Stimulated activated CD4-positive, alpha-beta T cell treated with anti-CD3 and anti-CD28 coated beads, Interleukin-1b, Interleukin-23, amount 100 ng/mL, for 24 hours (primary cell): ENCODE measurements at places on chromosomes 3 and 15.

GRCh38 chr3:115301364-115301860 lies 154.3 kb upstream of the ZBTB20 start:
- DNase-seq, result no peak

GRCh38 chr3:67524046-67524445 lies 130.4 kb downstream of the SUCLG2 start:
- DNase-seq, result no peak

DNA sequence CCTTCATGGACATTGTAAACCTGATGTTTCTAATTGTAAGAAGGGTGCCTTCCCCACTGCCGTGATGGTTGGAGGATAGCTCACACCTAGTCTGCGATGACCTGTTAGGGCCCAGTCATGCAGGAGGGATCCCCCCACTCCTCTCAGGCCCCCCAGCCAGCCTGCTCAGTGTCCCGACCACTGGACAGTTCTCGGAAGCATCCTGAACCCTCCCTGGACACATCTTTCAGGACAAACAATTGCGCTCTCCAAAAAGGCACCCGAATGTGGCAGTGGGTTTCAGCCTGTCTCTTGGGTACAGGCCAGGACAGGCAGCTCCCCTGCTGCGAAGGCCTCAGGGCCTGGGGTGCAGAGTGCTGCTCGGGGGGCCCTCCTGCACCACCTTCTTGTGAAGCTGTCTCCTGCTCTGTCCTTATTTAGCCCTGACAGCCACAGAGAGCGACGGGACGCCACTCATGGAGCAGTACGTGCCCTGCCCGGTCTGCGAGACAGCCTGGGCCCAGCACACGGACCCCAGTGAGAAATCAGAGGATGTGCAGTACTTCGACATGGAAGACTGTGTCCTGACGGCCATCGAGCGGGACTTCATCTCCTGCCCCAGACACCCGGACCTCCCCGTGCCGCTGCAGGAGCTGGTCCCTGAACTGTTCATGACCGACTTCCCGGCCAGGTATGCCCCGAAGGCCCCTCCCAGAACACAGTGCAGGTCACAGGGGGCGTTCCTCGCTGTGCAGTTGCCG lies 132.3 kb downstream of the LRRK1 start:
- DNase-seq, result no peak

DNA sequence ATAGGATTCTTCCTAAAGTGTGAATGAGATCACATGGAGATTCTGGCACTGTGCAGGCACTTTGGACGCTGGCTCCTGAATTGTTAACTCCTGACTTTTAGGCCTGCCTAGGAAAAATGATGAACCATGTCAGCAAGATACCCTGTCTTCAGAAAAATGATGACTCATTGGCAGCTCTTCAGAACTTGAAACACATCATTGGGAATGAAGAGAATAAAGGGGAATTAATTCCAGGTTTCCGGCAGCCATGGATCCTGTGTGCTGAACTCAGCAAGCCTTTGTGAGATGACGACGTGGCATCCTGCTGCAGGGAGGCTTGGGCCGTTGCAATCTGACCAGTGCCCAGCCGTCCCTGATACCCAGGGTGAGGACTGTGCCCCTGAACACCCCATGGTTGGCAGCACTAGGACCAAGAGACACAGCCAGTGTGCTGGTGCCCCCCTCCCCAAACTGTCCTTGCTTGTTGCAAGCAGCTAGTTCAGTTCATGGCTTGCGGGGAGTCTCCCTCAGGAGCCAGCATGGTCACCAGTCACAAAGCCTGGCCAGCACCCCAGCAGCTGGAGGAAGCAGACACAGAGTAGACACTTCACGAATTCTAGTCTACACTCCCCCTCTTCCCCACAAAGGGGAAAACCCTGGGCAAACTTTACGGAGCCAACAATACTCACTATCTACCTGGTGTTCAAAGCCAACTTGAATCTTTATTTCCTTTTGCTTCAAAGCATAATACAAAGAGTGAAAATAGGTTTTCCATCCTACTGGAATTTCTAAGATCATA lies 7.8 kb upstream of the LIPC start:
- DNase-seq, result no peak

DNA sequence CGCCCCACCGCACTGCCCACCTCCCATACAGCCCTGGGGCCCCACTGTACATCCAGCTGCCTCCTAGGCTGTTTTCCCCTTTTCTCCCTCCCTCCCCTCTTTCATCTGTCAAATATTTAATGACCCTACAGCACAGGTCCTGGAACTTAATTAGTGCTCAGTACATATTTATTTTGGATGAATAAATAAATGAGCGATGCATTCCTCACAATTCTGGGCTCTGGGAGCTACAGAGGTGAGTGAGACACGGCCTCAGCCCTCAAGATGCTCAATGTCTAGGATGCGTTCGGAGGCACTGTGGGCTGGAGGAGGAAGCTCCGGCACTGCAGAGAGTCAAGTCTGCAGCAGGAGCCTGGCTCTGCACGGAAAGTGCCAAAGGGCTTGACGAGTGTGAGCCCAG lies 175.0 kb downstream of the FAM43A start:
- no peak for DNase-seq

DNA sequence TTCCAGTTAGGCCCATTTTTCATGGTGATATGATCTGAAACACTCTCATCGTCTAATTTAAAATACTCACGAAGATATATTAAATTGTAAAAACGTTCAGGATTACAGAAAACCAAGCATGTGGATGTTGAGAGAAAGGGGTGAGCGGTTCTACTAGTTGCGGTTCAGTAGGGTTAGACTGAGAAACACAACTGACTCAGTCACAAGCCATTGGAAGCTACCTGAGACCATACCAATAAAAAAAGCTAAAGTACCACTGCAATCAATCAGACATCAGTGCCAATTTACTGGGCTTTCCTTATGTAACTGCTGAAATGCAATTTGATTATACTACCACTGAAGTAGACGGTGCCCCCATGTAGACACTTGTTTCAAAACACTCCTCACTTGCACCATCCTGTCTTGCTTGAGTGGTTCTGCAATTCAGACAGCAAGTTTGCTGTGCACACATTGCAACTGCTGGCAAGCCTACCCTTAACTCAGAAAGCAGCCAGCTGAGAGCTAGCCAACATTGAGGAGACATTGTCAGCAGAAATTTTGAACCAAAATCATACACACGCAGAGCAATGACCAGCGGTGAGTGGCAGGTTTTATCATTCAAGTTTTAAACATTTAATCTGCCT lies 368.7 kb upstream of the ARHGEF26 start:
- DNase-seq, result no peak

GRCh38 chr3:170553788-170554757 lies 31.8 kb downstream of the SLC7A14 start:
- DNase-seq, result no peak

DNA sequence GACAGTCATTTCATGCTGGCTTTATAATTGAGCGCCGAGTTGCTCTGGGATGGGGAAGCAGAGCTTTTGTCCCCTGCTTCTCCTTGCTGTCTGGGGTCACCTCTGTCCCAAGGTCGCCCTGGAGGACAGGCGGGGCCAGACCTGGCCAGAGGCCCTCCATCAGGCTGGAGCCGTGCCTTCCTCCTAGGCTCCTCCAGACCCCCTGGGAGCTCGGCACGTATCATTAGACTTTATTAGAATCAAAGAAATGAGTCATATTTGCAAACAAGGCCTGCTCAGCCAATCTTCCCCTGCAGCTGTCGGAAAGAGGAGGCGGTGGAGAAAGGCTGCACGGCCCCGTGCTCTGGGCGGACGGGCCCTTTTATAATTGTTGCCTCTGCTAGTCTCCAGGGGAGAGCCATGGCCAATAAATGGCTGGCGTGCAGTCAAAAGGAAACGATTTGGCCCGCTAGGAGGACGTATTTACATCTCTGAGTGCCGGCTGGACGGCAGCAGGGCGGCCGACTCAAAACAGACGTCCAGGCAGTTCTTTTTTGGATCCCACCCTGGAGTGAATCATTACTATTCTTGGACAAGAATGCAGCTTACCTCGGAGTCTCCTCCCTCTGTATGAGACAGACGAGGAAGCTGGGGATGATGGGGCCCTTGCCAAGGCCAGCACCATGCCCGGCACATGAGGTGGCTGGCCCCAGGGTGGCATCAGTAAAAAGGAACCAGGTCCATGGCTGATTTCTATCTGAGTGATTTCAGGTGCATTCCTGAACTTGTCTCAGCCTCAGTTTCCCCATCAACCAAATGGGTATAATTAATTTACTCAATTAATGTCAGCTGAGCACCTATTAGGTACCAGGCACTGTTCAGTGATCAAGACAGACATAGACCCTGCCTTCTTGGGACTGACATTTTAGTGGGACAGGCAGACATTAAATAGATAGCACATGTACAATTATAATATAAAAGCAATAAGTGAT lies 50.6 kb downstream of the SLC6A6 start:
- DNase-seq, result no peak

DNA sequence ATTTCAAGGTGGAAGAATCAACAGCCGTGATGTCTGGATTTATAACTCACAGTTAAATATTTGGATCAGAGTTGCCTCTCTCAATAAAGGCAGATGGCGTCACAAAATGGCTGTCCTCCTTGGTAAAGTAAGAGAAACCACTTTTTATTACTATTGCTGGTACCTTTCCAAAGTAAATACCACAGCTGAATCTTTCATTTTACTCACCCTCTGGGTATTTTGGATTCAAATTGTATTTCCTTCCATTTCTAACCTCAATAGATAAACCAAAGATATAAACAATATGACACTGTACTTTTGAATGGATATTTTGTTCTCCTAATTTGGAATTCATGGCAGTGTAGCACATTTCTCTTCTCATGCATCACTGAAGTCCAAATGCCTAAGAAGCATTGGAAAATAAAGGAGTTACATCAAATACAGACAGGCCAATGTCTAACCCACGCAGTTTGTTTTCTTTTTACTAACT lies 29.5 kb downstream of the KLHL24 start:
- DNase-seq, result no peak

GRCh38 chr3:194014756-194015155 lies 121.2 kb upstream of the HES1 start:
- DNase-seq, result no peak

DNA sequence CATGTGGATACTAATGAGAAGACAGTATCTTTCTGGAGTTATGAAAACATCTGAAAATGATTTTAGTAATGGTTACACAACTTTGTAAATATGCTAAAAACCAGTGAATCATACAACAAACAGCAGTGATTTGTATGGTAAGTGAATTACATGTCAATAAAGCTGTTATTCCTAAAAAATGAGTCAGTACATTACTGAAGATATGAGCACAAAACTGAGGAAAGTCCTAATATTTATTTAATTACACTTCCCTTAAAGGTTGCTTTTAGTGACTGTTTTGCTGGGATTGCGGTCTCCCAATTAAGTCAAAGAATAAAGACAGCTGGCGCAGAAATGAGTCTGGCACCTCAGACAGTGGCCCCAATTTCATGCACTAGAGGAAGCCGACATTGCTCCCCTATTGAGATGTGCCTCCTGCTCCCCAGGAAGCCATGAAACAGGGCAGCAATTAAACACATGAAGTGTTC lies 50.9 kb upstream of the FSIP1 start:
- DNase-seq, result no peak
